ENCODE measurements at places on chromosomes 6 and 20.
A peak's percentile ranks its signal among the peaks of the same experiment; 100 is the strongest.

DNA sequence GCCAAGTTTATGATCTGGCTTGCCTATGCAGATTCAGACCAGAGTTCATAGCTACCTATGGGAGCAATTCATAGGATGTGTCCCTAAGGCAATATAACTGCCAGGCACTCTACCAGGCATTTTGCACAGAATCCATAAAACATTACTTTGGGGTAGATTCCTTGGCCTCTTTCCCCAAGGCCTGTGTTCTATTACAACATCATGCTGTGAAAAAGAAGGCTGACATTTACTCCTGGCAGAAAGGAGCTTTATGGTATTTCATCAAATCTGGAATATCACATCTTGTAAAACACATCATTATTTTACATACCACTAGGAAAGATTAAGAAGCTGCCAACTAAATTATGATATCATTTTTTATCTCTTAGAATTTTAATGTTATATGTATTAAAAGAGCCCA lies 287.0 kb upstream of the MARCKS start:
- no peak for DNase-seq

DNA sequence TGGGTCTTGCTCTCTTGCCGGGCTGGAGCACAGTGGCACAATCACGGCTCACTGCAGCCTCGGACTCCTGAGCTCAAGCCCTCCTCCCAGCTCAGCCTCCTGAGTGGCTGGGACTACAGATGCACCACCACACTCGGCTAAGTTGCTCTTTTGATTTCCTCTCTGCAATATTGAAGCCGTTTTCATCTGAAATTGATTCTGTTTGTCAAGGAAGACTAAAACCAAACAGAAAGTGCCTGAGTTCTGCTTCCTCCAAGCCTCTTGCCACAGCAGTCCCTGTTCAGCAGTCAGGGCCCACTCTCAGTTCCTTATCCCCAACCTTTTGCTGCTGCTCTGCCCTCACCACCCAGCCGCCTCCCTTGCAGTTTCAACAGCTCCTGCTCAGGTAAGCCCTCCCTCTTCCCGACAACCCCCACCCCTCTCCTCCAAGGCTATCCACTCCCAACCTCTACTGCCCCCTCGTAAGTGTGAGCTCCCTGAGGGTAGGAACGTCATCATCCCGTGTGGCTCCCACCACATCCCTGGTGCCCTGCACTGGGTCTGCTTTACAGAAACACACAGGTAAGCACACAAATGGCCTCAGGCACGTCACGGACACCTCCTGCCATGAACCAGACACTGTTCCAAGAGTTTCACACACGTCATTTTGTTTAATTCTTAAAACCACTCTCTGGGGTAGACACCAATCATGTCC lies 70.7 kb upstream of the TAB2 start:
- DNase-seq: no peak

DNA sequence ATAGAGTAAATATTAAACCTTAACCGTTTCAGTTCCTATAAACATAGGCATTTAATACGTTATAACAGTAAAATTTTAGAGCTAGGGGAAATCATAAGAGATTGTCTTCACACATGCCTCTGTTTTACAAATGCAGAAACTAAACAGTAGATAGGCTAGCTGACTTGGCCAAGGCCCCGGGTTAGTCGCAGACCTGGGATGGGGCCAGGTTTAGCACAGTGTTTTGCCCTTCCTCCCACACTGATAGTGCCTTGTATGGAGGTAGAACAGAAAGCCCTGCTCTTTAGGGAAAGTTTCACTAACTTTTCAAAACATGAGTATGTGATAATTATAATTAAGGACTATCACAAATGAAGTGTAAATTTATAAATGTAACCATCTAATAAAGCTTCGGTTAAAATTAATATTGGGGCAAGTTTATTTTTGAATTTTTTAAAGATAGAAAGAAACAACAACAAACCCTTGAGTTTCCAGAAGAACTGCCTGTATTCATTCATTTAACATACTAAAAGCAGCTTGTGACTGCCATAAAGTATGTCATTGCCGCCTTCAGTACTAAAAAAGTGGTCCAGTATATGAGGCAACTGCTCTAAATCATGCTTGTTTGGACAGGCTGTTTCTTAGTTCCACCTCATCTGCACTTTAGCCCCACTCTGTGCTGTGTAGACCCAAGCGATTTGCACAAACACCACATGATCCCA lies 62.5 kb upstream of the LOC128125822 start:
- DNase-seq: peak; percentile 86

DNA sequence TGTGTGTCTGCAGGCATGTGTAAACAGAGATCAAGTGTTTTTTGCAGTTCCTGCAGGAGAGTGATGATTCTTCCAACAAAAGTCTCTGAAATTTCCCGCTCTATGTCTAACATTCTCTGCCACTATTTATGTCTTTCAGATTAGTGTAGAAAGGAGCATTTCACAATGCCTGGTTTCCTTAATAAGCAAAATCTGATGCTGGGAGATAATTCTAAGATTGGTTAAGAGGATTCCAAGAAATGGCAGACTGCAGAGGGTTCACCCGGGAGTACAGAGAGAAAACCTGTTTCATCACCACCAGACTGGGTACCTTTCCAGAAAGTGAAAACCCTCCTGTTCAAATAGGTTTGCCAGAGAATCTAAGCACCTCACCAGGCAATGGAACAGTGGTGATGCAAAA lies 62.7 kb downstream of the FOXC1 start:
- DNase-seq: no peak

- no peak for DNase-seq
Observed at GRCh38 chr6:23445157-23445710, 680.8 kb upstream of the NRSN1 start.

- DNase-seq: peak; percentile 13
Observed at GRCh38 chr6:73308712-73309534, 45.2 kb downstream of the DPPA5 start.

DNA sequence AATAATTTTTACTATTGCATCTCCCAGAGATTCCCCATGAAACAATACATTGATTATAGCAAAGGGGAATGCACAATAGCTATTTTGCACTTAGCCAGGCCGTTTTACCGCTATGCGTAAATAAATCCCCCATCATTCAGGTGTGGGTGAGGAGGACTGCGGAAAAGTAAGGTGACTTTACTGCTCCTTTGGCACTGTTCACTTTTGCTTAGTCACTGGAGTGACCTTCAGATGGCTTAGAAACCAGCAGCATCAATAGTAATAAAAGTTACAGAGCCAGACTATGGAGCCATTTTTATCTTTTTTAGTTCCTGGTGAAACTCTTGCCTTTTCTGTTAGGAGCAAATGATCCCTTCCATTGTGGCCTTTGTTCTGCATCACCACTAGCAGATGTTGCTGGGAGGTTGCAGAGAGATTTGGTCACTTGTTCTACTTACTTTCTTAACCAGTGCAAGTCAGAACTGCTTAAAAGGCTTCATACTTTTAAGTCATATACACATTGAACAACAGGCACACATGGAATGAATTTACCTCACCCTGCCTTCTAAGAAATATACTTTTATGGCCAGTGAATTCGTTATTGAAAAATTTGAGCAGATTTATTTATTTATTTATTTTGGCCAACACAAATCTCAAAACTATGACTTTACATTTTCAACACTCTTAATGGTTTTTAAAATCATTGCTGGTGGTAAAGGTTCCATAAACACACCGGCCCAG lies 12.1 kb upstream of the BTBD3 start:
- DNase-seq: no peak

- peak; percentile 12 for DNase-seq
Observed at GRCh38 chr20:36881888-36882287, 6.0 kb downstream of the TLDC2 start.
